ENCODE measurements at places on chromosomes 6 and 20. TPM values are rescaled to one million over a fixed set of nuclear protein-coding genes. Genes with fewer than 3 reads are reported as not detected.
A peak's percentile ranks its signal among the peaks of the same experiment; 100 is the strongest.

DNA sequence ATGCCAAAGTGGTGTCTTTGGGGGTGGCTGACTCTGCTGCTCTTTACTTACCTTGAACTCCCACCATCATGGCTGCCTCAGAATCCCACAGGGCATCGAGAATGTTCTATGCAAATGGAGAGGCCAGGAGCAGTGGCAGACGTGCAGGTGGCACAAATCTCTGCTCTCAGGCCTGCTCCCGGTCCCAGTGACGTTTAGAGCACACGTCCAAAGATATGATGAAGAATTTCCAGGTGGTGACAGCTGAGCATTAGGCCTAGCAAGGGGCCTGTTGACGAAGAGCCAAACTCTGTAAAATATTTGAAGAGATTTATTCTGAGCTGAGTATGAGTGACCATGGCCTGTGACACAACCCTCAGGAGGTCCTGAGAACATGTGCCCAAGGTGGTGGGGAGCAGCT lies 19.0 kb upstream of the UNC93A start:
- no peak for DNase-seq

The TBXT gene
- not detected for total RNA-seq

The MMP24 gene
- not detected for total RNA-seq

- DNase-seq, result no peak
Observed at GRCh38 chr6:7911345-7911725, 747 bp upstream of the TXNDC5 start.

GRCh38 chr20:52102126-52102525 lies 89.5 kb downstream of the ZFP64 start:
- no peak for DNase-seq

The MCHR2 gene
- not detected for total RNA-seq

The SPACA1 gene
- not detected for total RNA-seq

DNA sequence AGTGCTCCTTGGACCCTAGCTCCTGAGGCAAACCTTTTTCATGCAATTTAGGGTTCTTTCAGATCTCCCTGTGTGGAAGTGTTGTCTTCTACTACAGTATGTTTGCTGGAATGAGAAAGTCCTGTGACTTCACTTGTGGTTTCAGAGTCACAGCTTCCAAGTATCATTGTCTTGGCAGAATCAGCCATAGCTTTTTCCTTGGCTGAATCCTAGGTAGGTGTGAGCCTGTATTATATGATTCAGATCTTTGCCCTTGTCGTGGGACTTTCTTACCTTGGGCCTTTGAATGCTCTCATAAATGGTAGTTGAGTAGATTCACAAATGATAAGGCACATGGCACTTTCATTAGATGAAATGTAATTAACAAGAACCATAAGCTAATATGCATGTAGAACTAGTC lies 16.5 kb downstream of the CARMIL1 start:
- DNase-seq, result no peak

DNA sequence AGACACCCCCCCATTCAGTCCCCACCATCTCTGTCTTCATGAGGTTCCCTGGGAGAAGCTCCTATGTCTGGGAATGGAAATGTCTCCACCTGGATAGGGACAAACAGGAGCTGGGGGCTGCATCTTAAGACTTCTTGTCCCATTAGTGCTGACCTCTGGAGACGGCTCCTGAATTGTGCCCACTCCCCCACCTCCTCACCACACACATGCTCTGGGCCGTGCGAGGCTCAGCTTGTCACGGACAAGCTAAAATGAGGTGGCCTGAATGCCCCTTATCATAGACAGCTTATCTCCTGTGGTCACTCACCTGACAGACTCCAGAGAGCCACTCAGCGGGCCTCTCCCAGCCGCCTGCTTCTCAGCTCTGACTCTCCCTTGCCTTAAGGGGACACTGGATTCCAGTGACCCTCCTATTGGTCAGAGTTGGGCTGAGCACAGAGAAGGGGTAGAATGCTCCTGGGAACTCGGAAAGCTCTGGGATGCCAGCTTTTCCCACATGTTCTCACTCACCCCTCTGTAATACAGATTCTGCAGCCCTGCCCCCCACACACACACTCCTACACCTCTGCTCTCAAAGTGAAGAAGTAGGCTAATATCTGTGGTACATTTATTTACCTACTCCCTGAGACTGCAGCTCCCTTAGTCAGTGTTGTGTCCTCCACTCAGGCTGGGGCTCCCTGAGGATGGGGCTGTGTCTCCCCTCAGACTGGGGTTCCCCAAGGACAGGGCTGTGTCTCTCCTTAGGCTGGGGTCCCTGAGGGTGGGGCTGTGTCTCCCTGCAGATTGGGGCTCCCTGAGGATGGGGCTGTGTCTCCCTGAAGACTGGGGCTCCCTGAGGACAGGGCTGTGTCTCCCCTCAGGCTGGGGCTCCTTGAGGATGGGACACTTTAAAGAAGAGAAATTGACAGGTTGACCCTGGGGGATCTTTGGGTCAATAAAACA lies 167.5 kb downstream of the VEGFA start:
- DNase-seq, result no peak

The JPH2 gene
- 0.17 TPM for total RNA-seq

- no peak for DNase-seq
Observed at GRCh38 chr6:33665957-33666356, 44.8 kb downstream of the ITPR3 start.

The PRRT1 gene
- not detected for total RNA-seq

The BMP6 gene
- total RNA-seq, result 2.9 TPM

DNA sequence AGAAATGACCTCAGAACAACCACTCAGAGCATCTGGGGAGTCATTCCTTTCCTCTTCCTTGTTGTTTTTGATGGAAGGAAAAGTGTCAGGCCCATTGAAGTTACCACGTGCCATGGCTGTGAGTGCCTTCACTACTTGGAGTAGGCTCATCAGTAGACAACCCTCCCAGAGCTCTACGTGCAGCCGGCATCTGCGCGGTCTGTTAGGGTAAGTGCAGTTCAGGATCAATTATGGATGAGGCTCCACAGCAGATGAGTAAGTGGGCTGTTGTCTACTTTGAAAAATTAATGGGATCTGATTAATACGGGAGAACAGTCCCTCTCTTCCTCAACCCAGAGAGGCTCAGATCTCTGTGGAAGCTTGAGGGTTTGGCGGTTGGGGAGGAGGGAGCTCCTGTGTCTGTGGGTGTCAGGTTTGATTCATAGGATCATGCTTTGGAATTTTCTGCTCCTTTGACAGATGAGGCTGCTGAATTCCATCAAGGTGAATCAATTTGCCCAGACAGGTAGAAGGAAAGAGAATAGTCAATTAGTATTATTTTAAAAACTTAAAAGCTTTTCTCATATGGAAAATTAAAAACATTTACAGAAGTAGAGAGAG lies 93.8 kb upstream of the TOX2 start:
- DNase-seq, result no peak

DNA sequence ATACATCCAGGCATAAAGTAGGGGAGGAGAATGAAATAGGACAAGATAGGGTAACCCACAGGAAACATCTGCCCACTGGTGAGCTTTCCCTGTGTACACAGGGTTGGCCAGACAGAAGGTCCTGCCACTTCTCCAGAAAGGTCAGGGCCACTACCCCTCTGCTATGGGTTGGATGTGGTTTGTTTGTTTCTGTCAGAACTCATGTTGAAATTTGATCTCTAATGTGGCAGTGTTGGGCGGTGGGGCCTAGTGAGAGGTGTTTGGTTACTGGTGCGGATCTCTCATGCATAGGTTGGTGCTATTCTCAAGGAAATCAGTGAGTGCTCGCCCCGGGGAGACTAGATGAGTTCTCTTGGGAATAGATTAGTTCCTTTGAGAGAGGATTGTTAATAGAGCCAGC lies 15.6 kb upstream of the MAS1 start:
- DNase-seq, result no peak

DNA sequence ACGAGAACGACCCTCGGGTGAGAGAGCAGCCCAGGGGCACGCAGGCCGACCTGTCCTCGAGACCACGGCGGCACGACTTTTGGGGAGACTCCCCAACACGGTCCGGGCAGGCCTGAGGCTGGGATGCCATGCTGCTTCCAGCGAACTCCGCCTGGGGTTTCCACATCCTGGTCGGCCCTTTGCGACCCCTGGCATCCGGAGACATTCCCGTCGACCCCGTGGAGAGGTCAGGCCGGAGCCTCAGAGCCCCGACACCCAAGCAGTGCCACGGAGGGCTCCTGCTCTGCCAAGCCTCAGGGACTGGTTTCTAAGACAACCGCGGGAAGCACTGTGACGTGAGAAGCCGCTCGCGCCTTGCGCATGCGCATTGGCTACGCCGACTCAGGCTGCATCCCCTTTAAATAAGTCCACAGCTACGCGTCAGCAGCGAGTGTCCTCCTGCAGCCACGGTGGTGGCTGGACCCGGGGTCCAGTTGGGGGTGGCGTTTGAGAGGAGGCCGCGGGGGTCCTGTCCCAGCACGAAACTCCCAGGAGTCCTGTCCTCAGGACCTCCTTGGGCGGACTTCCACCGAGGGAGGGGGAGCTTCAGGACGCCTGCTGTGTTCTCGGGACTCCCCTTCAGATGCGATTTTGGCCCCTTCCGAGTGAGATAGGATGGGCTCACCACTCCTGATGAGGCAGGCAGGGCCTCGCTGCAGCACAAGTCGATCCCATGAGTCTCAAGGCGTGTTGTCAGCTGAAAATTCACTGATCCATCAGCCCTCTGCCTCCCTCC lies 1089.3 kb upstream of the DEFB115 start:
- DNase-seq, result peak; percentile 31

DNA sequence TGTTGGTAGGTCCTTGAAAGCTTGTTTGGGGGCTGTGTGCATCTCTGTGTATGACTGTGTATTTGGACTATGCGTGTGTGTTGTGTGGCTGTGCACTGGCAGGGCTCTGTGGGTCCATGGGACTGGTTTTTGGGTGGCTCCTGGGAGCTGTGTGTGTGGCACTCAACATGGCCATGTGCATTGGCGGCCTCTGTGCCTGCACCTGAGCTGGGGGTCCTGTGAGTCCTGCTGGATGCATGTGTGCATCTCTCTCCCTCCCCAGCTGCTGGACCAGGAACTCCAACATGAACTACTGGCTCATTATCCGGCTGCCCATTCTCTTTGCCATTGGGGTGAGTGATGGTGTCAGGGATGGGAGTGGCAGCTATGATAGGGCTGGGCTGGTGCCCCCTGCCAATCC lies 30.1 kb downstream of the GLP1R start:
- DNase-seq, result no peak

DNA sequence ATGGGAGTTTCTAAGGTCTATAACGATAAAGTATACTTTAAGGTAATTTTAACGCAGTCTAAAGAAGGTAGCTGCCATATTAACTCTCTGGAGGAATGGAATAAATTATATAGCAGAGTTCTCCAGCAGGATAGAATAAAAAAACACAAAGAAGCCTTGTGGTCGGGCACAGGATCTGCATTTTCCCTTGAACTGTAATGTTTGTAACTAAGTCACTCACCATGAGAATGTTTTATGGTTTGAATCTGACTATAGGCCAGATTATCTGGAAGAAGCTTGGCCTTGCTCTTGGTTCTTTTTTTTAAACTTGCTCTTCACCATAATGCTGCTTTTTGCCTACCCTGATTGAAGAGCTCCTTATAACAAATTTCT lies 238.8 kb upstream of the NOX3 start:
- no peak for DNase-seq

The ZSCAN23 gene
- 0.78 TPM for total RNA-seq

The TSPO2 gene
- not detected for total RNA-seq

The LHFPL5 gene
- total RNA-seq, result not detected

The ENTPD6 gene
- total RNA-seq, result 64.4 TPM

The WTAP gene
- total RNA-seq, result 165 TPM

- no peak for DNase-seq
Observed at GRCh38 chr6:16153211-16153820, 24.4 kb downstream of the MYLIP start.

GRCh38 chr6:41591859-41592502 lies 45.8 kb downstream of the FOXP4 start:
- peak; percentile 83 for DNase-seq

- no peak for DNase-seq
Observed at GRCh38 chr20:23659989-23660837, 22.5 kb upstream of the CST3 start.

DNA sequence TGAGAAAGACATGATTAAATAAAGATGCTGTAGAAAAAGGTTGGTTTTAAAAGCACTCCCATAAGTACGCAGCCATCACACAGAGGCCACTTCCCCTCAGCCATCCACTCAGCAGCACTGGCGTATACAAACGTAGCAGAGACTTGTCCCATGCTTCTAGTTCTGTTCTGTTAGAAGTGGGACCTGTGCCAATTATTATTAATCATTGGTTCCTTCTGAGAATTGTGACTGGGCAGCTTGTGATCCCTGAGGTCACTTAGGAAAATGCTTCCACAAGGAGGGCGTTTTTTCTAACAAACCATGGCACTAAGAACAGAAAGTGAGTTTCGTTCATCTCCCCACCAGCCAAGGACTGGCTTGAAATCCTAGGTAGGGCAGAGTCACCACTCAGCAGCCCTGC lies 53.9 kb downstream of the FAM120B start:
- DNase-seq, result no peak

The EPB41L2 gene
- total RNA-seq, result 61.0 TPM

GRCh38 chr20:18688676-18689075 lies 100.8 kb downstream of the DTD1 start:
- no peak for DNase-seq

GRCh38 chr20:59468831-59469230 lies 135.5 kb upstream of the PHACTR3 start:
- DNase-seq, result no peak

DNA sequence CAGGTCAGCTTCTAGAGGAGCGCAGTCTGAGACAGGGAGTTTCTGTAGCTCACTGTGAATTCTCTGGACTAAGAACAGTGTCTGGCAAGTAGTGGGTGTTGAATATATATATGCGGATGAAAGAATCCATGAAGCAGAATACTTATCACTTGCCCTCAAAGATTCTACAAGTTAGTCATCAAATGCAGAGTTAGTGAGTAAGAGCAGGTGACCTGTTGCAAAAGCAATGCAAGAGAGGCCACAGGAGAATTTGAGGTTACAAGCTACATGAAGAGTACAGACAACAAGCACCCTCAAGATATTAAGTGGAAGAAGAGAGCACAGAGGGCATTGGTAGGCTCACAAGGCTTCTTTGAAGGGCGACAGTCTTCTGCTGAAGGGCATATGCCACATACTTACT lies 103.4 kb upstream of the BTBD3 start:
- peak; percentile 1 for DNase-seq

GRCh38 chr6:74197310-74197709 lies 501.3 kb downstream of the CD109 start:
- DNase-seq, result no peak

The TRAPPC3L gene
- total RNA-seq, result not detected

Measured in B cell (primary cell).